ENCODE measurements at places on chromosomes 16 and 17.

GRCh38 chr16:57354311-57354710 lies 4.3 kb upstream of the CCL22 start:
- no peak for DNase-seq

DNA sequence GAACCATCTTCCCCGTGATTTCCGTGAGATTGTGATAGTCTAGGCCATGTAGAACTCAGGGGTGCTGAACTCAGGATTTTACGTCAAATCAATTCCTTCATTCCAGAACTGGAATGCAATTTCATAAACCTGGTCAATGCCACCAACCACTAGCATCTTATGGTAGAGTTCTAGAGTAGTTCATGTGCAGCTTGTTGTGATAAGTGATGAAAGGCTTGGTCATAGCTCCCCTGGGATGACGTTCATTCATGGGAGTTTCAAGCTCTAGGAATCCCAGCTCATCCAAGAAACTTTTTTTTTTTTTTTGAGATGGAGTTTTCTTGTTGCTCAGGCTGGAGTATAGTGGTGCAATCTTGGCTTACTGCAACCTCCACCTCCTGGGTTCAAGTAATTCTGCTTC lies 3.7 kb upstream of the DPEP2 start:
- no peak for DNase-seq

DNA sequence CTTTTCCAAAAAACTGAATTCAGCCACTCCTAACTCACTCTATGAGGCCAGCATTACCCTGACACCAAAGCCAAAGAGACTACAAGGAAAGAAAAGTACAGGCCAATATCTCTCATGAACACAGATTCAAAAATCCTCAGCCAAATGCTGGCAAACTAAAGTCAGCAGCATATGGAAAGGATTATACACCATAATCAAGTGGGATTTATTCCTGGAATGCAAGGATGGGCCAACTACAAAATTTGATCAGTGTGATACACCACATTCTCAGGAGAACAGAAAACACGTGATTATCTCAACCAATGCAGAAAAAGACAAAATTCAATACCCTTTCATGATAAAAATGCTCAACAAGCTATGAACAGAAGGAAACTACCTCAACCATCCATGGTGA lies 7.7 kb upstream of the AATK start:
- DNase-seq: no peak

DNA sequence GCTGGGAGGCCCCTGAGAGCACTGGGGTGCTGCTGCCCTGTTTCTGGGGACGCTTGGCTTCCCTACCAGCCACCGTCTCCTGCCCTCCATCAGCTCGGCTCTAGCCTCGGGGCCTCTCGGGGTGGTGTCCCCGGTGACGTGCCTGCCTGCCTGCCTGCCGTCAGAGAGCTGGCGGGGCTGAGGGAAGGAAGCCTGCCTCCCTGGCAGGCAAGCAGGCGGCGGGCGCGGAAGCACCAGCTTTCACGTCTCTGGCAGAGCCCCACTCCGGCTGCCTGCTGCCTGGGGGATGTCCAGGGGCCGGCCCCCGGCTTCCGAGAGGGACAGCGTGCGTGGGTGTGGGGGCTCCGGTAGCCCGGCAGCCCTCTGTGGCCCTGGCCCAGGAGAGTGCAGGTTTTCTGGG lies 9.3 kb downstream of the CENPX start:
- DNase-seq: no peak

GRCh38 chr17:66952681-66953629 lies 11.6 kb upstream of the CACNG4 start:
- no peak for DNase-seq

All from CMK (cell line).